Mammary microvascular endothelial cell (primary cell): ENCODE measurements at places on chromosomes 2 and 18. TPM values are rescaled to one million over a fixed set of nuclear protein-coding genes. Genes with fewer than 3 reads are reported as not detected.

Gene RIOK3
- 45.0 and 49.8 TPM in 2 replicates for total RNA-seq

Gene MAP4K4
- 157 TPM in 2 replicates for total RNA-seq

Gene ABCB11
- under 0.01 and 0.05 TPM in 2 replicates for total RNA-seq

Gene STK25
- total RNA-seq = 341 and 414 TPM in 2 replicates

Gene PPP4R1
- 89.2 and 105 TPM in 2 replicates for total RNA-seq

Gene RRM2
- 149 and 173 TPM in 2 replicates for total RNA-seq

Gene SS18
- 42.7 and 48.2 TPM in 2 replicates for total RNA-seq

Gene ADD2
- total RNA-seq = 14.3 and 15.4 TPM in 2 replicates
